IPS-NIHi11 (cell line): ENCODE measurements at places on chromosomes 6 and 20.

- DNase-seq: peak; percentile 89
Observed at GRCh38 chr20:57594092-57594951, 25.9 kb downstream of the ZBP1 start.

- DNase-seq: no peak
Observed at GRCh38 chr20:39021748-39022147, 59.6 kb downstream of the DHX35 start.

- no peak for DNase-seq
Observed at GRCh38 chr6:81612136-81612535, 140.3 kb downstream of the TENT5A start.

- DNase-seq: no peak
Observed at GRCh38 chr6:128438393-128438792, 82.0 kb downstream of the PTPRK start.

- DNase-seq: no peak
Observed at GRCh38 chr20:9417665-9418064, 96.7 kb upstream of the LAMP5 start.

GRCh38 chr6:128149796-128150195 is 248.9 kb upstream of the THEMIS start:
- DNase-seq: no peak

- DNase-seq: no peak
Observed at GRCh38 chr6:22632581-22633145, 63.3 kb downstream of the HDGFL1 start.

- DNase-seq: no peak
Observed at GRCh38 chr6:138492113-138492512, 7.2 kb downstream of the NHSL1 start.

DNA sequence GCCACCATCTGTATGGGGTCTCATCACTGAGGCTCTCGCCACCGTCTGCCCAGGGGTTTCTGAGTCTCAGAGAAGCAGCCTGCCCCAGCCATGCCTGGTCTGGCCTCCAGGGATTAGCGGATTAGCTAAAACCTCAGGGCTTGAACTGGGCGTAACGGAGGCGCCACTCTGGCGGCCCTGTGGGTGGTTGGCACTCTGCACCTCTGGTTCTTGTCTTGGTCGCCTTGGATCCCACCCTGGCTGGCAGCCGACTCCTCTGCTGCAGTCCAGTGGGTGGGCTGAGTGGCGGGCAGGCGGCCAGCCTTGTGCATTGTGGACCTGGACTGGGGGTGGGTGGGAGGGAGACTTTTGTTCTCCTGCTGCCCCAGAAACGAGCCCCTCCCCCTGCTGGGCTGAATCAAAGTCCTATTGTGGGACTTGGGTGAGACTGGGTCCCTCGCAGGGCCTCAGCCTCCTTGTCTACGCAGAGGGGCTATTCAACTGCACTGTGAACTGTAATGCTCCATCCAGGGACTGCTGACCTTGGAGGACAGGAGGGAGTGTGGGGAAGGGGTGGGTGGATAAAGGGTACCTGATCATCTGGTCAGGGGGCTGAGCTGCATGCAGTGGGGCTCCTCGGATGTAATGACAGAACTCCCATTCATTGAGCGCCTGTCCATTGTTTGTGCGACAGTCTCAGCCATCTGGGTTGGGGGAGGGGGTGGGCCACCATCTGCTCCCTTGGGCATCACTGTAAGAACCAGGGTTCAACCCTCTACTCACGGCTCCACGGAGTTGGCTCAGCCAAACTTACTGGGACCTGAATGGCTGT is 23.9 kb downstream of the SUN5 start:
- DNase-seq: no peak

DNA sequence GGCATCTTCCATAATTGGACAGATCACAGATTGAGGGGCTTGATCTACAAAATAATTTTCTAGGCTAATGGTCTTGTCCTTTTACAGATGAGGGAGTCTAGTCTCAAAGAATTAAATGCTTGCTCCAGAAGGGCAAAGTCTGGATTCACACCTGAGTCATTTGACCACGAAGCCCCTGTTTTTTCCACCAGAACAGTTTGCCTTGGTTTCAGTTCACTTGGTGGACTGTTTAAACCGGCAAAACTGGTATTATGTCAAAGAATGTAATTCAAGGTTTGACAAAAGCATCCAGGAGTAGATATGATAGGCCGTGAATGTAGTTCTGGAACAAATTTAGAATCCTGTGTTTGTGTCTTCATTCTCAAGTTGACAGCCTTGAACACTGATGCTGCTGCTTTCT is 3.3 kb downstream of the MYO6 start:
- no peak for DNase-seq

DNA sequence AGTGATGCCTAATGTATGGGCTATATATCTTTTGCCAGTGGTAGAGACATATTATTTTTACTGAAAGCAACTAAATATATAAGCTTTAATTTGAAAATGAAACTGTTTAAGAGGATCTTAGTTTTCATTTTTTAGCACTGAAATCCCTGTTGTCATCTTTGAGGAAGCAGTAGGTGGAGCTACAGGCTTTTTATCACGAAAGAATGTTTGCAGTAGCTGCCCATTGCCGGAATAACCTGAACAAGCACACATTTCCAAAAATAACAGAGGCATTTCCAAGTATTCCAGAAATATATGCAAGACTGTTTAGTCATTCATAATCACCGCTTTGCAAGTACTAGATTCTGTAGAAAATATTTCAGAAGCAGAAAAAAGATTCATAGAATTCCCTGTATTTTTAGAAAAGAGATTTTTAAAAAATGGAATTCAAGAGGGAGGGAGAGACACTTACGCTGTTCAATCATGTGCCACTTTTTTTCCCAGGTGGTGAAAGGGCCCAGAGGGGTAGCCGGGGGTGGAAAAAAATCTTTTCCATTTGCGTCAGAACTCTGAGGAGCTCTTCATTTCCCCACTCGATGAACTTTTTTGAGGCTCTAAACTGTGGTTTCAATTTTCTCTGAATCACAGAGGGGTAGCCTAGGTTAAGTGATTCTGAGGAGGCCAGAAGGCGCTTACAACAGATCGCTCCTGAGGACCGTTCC is 142.5 kb upstream of the FERMT1 start:
- DNase-seq: no peak

GRCh38 chr6:138500867-138501446 is 1.7 kb upstream of the NHSL1 start:
- DNase-seq: no peak

DNA sequence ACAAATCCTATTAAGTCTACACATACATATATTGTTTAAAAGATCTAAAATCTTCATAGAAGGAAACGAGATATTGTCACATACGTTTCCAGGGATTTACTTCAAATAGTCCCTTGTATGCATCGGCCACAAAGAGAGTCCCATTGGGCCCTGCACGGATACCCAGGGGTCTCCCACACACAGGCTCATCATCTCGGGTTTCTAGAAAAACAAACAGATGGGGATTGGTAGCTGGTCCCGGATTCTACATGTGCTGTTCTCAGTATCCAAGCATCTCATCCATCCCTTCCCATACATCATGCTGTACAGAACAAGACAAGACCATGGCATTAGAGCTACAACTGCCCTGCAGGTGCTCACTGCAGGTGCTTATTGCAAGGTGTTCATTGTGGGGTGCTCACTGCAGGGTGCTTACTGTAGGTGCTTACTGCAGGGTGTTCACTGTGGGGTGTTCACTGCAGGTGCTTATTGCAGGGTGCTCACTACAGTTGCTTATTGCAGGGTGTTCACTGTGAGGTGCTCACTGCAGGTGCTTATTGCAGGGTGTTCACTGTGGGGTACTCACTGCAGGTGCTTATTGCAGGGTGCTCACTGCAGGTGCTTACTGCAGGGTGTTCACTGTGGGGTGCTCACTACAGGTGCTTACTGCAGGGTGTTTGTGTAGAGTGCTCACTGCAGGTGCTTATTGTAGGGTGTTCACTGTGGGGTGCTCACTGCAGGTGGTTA is 21.0 kb downstream of the APMAP start:
- no peak for DNase-seq

DNA sequence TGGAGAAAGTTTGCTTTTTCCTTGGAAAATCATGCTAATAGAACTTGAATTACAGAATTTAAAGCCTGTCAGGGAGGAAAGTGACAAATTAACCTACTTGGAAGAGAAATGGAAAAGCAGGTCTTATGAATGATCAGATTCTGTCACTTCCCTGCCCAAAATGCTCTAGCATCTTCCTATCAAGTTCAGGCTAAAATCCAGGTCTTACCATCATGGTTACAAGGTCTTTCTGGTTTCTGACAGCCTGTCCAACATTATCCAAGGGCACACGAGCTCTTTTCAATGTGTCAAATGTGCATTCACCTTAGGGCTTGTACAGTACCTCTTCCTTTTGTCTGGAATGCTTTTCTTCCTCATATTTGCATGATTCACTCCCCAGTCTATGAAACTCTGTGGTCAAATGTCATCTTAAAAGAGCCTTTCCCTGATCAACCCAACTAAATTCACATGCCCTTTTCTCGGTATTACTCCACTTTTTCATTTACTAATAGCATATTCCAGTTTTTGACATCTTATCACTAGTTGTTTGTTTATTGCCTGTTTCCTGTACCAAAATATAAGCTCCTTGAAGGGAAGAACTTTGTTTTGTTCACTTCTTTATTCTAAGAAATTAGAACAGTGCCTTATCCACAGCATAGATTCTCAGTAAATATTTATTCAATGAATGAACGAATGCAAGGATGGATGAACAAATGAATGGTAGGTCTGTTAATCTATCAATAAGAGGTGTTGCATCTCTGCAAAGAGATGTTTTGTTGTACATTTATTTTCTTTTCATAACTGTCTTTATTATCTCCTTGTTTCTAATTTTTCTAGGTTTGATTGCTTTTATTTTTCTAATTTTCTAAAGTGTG is 139.5 kb downstream of the BCAS1 start:
- DNase-seq: no peak

GRCh38 chr6:164533045-164533362 is 776.4 kb downstream of the C6orf118 start:
- DNase-seq: no peak

- DNase-seq: peak; percentile 38
Observed at GRCh38 chr6:104957301-104958177, 632 bp downstream of the LIN28B start.

GRCh38 chr20:8631271-8631670 is 437.6 kb upstream of the PLCB4 start:
- no peak for DNase-seq

DNA sequence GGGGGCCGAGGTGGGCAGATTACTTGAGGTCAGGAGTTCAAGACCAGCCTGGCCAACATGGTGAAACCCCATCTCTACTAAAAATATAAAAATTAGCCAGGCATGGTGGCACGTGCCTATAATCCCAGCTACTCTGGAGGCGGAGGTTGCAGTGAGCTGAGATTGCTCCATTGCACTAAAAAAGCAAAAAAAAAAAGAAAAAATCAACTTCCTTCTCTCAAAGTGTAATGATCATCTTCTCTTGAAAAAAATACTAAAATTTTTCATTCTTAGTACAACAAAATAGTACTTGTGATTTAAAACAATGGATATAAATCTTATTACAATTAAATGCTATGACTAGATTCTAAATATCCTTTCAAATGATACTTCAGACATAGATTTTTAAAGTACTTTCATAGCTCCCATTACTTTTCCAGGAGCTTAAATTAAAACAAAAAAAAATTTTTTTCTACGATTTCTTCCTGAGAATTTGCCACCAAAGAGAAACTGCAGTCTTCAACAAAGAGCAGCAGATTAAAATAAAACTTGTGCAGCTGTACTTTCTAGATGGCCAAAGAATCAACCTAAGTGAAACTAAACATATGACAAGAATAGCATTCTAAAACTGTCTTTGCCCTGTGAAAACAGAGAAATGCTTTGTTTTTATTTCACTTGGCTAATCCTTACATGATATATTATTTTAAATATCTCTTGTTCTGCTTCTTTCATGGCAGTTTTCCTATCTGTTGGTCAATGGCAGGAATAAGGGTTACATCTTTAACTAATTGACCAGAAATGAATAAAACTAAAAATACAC is 75.2 kb downstream of the MAP3K5 start:
- no peak for DNase-seq

- no peak for DNase-seq
Observed at GRCh38 chr6:51466427-51466826, 621.0 kb downstream of the PKHD1 start.

DNA sequence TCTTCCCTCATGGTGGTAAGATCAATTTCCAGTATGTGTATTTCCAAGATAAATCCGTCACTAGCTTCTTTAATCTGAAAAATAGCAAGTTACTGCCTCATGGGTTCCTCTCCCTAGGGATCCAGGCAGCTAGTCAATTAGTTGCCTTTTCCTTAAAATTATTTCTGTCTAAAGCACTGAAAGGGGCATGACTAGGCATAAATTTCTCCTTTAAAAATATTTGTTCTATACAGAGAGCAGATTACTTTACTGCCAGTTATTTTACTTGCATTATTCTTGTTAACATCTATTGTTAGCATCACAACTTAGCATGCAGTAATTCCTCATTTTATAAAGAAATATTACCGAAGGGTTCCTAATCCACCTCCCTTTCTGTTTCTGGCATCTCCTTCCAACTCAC is 1.4 kb downstream of the MTCL3 start:
- DNase-seq: no peak

DNA sequence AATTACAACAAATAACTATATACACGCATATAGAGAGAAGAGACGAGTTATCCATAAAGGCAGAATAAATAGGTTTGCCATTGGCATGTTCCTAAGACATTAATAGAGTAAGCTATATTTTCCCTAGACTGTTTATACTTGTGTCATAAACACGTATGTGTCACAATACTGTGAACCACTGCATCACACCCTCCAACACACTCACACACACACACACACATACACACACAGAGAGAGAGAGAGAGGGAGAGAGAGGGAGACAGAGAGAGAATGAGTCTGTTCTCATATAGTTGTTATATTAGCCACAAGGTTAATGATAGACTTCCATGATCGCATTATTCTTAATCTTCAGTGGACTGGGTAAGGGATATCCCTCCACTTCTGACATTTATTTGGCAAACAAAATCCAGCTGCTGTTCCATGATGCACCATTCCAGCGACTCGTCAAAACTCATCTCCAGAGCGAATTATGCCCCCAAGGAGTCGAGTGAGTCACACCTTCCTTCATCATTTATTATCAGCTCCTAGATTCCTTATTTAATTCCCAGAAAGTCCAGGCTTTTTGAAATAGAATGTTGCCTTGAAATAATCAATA is 82.8 kb upstream of the HIVEP1 start:
- no peak for DNase-seq

GRCh38 chr6:79544939-79545450 is 7.8 kb upstream of the LCA5 start:
- peak; percentile 87 for DNase-seq

DNA sequence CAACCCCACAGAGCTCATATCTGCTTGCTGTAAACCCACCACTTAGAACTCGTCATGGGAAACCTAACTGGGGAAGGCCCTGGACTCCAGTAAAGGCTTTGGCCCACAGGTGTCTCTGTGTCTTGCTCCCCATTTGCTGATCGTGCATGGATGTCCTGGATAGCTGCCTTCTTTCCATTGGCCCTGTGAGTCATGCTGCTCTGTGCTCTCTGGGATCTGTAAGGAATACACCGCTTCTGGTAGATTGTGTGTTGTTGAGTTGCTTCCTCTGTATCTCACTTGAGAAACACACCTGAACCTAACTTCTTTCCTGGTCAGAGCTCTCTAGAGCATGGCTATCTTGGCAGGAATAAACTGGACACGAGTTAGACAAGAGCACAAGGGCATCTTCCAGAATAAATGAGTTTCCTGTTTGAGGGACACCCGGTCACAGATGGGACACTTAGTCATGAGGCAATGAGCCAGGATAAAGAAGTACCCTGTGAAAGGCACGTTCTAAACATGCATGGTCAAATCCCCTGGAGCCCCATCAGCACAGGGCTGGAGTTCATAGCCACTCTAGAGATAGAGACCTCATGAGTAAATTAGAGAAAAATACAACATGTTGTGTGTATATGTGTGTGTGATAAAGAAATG is 99.6 kb upstream of the TMEM170B start:
- DNase-seq: no peak
